ENCODE measurements at places on chromosomes 13 and 19.

DNA sequence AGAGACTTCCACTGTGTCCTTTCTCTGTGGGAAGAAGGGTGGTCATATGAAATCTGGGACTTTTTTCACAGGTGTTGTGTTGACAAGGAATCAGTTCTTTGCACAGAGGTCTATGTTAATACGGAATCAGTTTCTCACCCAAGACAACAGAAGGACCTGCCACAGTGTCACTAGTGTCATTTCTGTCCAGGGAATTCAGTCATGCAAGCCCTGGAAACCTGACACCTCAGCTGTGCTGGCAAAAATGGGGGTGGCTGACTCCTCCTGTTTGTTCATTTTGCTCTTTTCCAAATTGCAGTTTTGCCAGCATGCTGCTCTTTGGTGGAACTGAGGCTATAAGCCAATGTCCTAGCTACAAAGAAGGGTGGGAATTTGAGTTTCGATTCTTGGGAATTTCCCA is 49.8 kb upstream of the ESD start:
- DNase-seq, result no peak
- H3K4me1 ChIP-seq, result no peaks in the 10 kb centered on the region
- H3K4me3 ChIP-seq, result no peak overlapping the region
- H3K36me3 ChIP-seq, result no peaks in the 10 kb centered on the region
- H3K27ac ChIP-seq, result no peak overlapping the region

- no peaks in the 10 kb centered on the region for H3K4me1 ChIP-seq
- no peak for DNase-seq
- H3K27me3 ChIP-seq, result peaks cover 3% of the 10 kb centered on the region
- H3K36me3 ChIP-seq, result no peaks in the 10 kb centered on the region
These were observed 7.2 kb downstream of the SLITRK5 start for GRCh38 chr13:87678372-87678752.

- H3K27me3 ChIP-seq, result no peaks in the 10 kb centered on the region
- H3K27ac ChIP-seq, result no peak overlapping the region
- DNase-seq, result no peak
- no peaks in the 10 kb centered on the region for H3K36me3 ChIP-seq
- peaks cover 20% of the 10 kb centered on the region for H3K4me1 ChIP-seq
- H3K4me3 ChIP-seq, result no peak overlapping the region
These were observed 3.3 kb downstream of the CSNK1G2 start for GRCh38 chr19:1944088-1944915.

GRCh38 chr19:45554481-45554880 is 30.1 kb downstream of the OPA3 start:
- H3K4me3 ChIP-seq, result no peak overlapping the region
- no peak overlapping the region for H3K27ac ChIP-seq
- H3K27me3 ChIP-seq, result no peaks in the 10 kb centered on the region
- H3K4me1 ChIP-seq, result no peaks in the 10 kb centered on the region
- H3K36me3 ChIP-seq, result no peaks in the 10 kb centered on the region

GRCh38 chr19:53991224-53992113 is at the start of gene CACNG6:
TSS of gene CACNG6 (plus strand) at chr19:53991637. CDS start at chr19:53992878, 1,241 bp downstream.
- H3K4me1 ChIP-seq, result peaks cover 8% of the 10 kb centered on the region
- no peak within 1 kb of the TSS for H3K27ac ChIP-seq
- peaks cover 36% of the 10 kb centered on the region for H3K27me3 ChIP-seq
- peak; percentile 88 for DNase-seq
- H3K4me3 ChIP-seq, result peak within 1 kb of the TSS; percentile 55
- H3K36me3 ChIP-seq, result no peaks in the 10 kb centered on the region

DNA sequence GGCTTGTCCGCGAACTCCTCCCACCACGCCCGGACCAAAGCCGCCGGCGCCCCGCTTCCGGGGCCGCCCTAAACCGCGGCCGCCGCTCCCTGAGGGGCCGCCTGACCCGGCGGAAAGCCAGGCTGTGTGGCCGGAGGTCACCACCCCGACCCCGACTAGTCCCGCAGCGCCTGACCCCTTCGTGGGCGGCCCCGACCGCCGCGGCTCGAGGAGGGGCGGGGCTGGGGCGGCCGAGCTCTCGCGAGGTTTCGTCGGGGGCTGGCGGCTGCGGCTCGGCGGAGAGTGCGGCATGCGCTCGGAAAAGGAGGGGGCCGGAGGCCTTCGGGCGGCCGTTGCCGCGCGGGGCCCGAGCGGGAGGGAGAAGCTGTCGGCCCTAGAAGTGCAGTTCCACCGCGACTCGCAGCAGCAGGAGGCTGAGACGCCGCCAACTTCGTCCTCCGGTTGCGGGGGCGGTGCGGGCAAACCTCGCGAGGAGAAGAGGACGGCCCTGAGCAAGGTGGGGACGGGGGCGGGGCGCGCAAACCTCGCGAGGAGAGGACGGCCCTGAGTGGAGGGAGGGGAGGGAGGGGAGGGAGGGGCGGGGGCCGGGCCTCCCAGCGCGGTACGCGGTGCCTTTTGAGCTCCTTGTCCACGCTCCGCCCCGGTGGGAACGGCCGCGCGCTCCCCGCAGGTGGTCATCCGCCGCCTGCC is at the start of gene UPF3A:
Gene UPF3A (plus strand): TSS at position 251 of the 690 bp plus-strand sequence. CDS start 39 bp downstream, at position 290.
- peak within 1 kb of the TSS; percentile 95 for H3K27ac ChIP-seq
- peaks cover 29% of the 10 kb centered on the region for H3K36me3 ChIP-seq
- peak within 1 kb of the TSS; percentile 92 for H3K4me3 ChIP-seq
- peak; percentile 96 for DNase-seq
- H3K4me1 ChIP-seq, result peaks cover 41% of the 10 kb centered on the region
- no peaks in the 10 kb centered on the region for H3K27me3 ChIP-seq

DNA sequence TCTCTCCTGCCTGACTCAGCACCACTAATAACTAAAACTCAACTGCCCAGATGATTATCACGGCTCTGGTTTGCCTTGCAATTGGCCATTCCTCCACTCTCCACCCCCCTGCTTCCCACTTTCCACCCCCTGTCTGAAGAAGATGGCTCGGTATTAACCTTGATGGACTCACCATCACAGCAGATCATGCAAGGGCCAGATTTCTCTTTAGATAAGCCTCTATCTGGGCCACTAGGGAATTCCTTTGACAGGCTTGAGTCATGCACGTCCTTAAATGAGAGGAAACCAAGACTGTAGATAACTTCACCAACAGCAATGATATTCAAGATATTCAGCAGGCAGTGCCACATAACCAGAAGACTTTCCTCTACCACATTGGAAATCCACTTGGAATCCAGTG is 131.1 kb upstream of the NBEA start:
- DNase-seq, result no peak
- no peaks in the 10 kb centered on the region for H3K27me3 ChIP-seq
- no peaks in the 10 kb centered on the region for H3K36me3 ChIP-seq
- H3K4me3 ChIP-seq, result no peak overlapping the region

DNA sequence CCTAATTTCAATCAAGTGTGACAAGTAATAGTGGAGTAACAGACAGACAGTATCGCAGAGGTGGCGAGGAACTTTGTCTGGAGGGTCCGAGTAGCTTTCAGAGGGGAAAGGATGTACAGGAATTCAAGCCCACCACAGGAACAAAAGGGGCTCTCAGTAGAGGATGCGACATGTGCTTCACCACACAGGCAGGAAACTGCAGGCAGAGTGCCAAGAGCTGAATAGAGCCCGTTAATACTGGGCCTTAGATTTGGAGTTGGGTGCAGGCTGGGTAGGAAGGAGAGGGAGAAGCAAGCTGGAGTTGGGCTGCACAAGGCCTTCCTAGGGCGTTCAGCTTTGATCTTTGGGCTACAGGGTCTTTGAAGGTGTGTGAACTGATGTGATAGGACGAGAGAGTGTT is 1.2 kb downstream of the CCDC70 start:
- H3K36me3 ChIP-seq, result no peaks in the 10 kb centered on the region
- no peaks in the 10 kb centered on the region for H3K4me1 ChIP-seq
- peaks cover 10% of the 10 kb centered on the region for H3K27me3 ChIP-seq
- no peak overlapping the region for H3K4me3 ChIP-seq

DNA sequence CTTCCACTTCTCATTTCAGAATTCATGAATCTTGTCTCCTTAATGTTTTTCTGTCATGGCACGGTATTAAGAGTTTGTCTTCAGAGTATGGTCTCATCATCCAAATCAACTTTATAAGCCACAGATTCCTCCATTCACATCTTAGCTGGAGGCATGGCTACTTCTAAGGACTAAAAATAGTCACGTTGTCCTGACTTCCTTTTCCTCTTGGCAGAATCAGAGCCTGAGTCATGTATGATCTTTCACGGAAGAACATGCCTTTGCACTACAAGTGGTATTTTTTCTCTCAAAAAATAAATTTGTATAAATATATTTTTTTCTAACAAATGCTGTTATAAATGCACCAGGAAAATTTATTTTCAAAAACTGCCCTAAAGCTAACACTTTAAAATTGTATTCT is 71.4 kb downstream of the ALOX5AP start:
- no peaks in the 10 kb centered on the region for H3K36me3 ChIP-seq
- peaks cover 22% of the 10 kb centered on the region for H3K4me1 ChIP-seq
- peak overlapping the region; percentile 58 for H3K27ac ChIP-seq
- DNase-seq, result peak; percentile 88

DNA sequence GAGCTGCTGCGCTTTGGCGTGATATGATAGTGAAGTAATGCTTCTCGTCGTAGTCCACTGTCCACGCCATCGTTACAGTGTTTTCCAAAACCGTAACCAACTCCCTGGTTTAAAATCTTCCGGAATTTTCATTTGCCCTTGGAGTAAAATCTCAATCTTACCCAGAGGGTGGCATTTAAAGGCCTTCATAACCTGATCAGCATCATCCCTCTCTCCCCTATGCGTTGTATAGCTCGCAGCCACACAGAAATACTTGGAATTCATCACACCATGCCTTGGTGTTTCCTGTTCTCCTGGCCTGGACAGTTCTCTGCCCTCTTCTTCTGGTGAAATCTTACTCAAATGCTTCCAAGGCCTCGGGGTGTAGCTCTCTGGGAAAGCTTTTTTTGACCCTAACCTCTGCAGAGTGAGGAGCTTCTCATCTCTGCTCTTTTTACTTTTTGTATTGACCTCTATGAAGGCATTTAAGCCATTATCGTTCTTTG is 839 bp downstream of the MPHOSPH8 start:
- no peaks in the 10 kb centered on the region for H3K27me3 ChIP-seq
- no peaks in the 10 kb centered on the region for H3K36me3 ChIP-seq
- DNase-seq, result no peak
- H3K4me1 ChIP-seq, result peaks cover 13% of the 10 kb centered on the region

DNA sequence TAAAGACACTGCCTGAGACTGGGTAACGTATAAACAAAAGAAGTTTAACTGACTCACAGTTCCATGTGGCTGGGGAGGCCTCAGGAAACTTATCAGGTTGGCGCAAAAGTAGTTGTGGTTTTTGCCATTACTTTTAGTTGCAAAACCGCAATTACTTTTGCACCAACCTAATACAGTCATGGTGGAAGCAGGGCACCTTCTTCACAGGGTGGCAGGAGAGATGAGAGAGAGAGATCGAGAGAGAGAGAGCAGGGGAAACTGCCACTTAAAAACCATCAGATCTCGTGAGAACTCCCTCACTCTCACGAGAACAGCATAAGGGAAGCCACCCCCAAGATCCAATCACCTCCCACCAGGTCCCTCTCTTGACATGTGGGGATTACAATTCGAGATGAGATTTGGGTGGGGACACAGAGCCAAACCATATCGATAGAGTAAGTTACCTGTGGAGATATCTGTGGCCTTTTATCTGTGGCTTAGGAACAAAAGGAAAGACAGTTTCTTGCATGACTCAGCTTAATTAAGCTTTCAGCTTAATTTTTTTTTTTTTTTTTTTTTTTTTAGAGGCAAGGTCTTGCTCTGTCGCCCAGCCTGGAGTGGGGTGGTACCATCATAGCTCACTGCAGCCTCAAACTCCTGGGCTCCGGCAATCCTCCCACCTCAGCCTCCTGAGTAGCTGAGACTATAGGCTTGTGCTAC is 7.6 kb upstream of the CABP5 start:
- H3K27ac ChIP-seq, result no peak overlapping the region
- H3K36me3 ChIP-seq, result no peaks in the 10 kb centered on the region
- DNase-seq, result no peak

DNA sequence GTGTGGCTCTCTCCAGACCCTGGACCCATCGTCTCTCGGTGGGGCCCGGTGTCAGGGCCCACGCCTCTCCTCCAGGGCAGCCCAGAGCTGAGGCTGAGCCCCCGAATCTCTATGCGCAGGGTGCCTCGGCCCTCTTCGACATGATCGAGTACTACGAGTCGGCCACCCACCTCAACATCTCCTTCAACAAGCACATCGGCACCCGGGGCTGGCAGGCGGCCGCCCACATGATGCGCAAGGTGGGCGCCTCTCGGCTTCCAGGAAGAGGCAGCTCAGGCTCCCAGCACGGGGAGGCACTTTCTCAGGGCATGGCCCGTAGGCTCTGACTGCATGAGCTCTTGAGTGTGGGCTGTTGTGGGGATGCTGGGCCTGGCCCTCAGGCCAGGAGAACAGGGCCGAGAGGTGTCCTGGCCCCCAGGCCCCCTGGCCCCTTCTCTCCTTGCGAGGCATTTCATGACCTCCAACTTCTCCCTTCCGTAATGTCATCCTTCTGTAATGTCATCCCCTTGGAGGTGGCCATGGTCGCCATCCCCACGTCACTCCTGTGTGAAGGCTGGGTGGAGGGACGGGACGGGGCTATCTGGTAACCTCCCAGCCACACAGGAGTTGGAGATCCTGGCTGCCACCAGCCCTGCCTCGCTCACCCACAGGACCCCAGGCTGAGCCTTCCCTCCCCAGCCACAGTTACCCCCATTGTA is 19.4 kb downstream of the NKPD1 start:
- peak; percentile 26 for DNase-seq
- no peak overlapping the region for H3K27ac ChIP-seq
- H3K4me3 ChIP-seq, result no peak overlapping the region
- H3K4me1 ChIP-seq, result no peaks in the 10 kb centered on the region

DNA sequence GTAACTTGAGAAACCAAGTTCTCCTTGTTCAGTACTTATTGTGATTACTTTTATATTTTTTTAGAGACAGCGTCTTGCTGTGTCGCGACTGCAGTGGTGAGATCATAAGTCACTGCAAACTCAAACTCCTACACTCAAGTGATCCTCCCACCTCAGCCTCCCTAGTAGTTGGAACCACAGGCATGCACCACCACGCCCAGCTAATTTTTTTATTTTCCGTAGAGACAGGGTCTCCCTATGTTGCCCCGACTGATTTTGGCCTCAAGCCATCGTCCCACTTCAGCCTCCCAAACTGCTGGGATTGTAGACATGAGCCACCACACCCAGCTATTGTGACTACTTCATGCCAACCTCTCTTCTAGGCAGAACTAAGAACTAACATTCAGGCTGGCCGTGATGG is 8.3 kb downstream of the C19orf53 start:
- peaks cover 22% of the 10 kb centered on the region for H3K4me1 ChIP-seq
- H3K27me3 ChIP-seq, result no peaks in the 10 kb centered on the region
- H3K36me3 ChIP-seq, result peaks cover 22% of the 10 kb centered on the region
- H3K27ac ChIP-seq, result peak overlapping the region; percentile 33
- DNase-seq, result no peak

GRCh38 chr19:7744199-7744786 is 3.0 kb downstream of the CD209 start:
- H3K27ac ChIP-seq, result no peak overlapping the region
- H3K36me3 ChIP-seq, result no peaks in the 10 kb centered on the region
- H3K27me3 ChIP-seq, result no peaks in the 10 kb centered on the region
- DNase-seq, result peak; percentile 48
- H3K4me3 ChIP-seq, result no peak overlapping the region

- H3K36me3 ChIP-seq, result no peaks in the 10 kb centered on the region
- no peaks in the 10 kb centered on the region for H3K27me3 ChIP-seq
- H3K4me1 ChIP-seq, result no peaks in the 10 kb centered on the region
- H3K27ac ChIP-seq, result no peak overlapping the region
These were observed 326.0 kb downstream of the GPC6 start for GRCh38 chr13:93552596-93552995.
